ENCODE measurements at places on chromosomes 12 and 14.

- no peak for DNase-seq
These were observed 6.4 kb downstream of the ACTN1 start for GRCh38 chr14:68972507-68973218.

- DNase-seq = no peak
These were observed 48.3 kb downstream of the SFSWAP start for GRCh38 chr12:131759176-131759575.

DNA sequence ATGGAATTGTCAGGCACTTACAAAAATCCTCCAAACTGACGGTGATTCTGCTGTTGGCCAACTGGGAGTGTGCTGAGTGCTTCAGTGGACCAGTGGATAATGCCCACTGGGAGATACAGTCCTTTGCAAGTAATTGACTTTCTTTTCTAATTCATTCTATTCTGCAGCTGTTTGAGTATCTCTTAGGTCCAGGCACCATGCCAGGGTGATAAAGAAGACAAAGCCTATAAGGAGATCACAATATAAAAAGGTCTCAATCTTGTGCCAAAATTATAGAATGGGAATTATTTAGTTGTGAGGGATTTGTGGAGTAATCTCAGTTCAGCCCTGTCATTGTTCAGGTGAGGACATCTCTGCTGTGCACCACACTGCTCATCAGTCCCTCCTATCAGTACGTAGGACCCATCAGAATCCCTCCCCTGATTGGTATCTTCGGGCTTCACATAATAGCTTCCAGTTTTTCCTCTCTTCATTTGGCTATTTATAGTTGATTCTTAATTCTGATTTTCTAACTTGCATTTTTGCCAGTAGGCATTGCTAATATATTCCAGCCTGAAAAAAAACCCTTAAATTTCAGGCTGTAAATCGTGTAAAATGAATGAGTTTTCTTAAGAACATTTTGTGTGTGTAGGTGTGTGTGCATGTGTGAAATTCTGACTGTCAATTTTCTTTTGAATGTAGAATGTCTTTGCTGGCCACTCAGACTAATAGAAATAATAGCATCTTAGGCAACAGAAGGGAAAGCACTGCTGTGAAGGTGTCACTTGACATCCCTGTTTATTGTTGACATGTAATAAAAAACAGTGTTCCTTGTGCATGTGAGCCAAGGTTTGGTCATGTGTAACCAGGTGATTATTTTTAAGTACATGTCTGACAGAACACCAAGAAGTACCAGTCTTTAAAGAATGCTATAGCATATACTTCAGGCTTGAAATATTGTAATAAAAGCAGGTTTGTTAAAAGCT lies 457.6 kb upstream of the RGS6 start:
- no peak for DNase-seq

DNA sequence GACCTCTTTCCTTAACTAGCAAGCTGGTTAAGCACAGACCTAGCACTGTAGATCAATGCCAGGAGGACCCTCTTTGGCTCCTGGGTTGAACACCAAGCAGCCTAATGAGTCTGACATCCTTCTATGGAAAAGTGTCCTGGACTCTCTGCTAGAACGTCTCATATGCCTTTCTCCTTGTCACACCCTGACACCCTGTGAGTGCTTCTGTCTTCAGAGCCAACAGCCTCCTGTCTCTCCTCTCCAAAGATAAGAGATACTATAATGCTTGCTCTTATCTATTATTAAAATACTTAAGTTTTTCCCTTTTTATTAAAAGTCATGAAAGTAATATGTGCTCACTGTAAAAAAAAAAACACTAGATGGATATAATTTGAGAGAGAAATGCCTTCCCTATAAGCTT lies 222.7 kb downstream of the FOXN3 start:
- DNase-seq = no peak

DNA sequence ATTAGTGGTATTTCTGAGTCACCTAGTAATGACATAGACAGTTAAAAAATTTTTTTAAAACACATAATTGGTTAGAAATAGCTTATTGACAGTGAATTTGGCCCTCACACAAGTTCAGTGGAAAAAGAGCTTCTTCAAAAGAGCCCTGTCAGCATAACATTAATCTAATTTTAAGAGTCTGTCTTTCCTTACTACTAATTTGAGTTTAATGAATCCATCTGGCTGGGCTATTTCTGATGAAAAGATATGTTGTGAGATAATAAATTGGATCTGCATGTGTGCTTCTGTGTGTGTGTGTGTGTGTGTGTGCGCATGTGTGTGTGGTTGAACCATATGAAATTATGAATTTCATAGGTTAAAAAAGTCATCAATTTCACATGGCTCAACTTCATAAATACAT lies 1045.2 kb downstream of the FLRT2 start:
- no peak for DNase-seq

GRCh38 chr12:24697769-24698168 lies 251.1 kb downstream of the BCAT1 start:
- DNase-seq = no peak

DNA sequence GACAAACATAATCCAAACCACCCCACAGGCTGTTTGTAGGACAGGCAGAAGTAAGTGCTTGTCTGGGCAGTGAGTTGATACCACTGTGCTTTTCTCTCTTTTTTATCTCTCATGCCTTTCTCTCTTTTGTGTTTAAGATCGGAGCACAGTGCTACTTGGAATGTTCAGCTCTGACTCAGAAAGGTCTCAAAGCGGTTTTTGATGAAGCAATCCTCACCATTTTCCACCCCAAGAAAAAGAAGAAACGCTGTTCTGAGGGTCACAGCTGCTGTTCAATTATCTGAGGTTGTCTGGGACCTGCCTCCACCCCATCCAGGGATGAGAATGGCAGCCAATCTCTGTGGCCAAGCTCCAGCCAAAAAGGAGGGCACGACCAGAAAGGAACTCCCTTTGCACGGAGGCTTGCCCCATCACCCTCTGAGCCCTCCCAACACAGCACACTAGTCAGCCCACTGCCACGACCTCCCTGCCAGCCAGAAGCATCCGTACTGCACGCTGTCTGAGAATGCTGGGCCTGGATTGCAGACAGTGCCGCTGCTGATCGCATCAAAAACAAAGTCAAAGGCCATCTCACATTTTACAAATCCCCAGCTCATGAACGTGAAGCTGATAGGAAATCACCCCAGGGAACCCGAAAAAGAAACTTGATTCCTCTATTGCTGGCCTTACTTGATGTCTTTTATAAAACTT lies 27.8 kb downstream of the GPHB5 start:
- no peak for DNase-seq

DNA sequence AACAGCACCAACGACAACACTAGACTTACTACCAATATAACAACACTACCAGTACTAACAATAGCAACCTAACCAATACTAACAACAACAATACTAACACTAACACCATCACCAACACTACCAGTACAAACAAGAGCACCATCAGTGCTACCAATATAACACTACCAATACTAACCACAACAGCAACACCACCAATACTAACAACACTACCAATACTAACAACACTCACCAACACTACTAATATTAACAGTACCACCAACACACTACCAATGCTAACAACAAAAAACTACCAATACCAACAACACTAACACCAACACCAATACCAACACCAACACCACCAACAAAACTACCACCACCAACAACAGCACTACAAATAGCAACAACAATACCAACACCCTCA lies 25.1 kb downstream of the PTGER2 start:
- DNase-seq = no peak

DNA sequence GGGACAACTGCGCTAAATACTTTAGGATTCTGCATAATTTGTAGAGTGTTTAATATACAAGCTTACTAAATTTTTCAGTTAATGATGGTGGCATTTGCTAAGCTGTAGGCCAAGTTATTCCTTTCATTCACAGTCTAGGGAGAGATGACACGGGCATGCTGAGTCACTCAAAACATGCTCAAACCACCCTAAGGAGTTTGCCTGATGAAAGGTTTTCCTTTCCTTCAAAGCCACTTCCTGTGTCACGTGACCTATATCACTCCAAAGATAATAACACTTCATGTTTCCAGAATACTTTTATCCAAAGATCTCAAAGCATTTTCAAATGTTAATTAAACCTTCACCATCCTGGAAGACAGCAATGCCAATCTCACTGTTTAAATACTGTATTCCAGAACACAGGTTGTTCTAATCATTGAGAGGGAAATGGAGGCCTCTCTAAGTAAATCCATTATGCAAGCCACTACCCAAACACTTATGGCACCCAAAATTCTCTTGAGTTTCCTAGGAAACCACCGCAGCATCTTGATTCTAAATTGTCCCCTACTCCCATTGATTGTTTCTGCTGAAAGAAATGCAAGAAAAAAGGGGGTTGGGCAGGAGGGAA lies 207.0 kb upstream of the CDKN3 start:
- no peak for DNase-seq

DNA sequence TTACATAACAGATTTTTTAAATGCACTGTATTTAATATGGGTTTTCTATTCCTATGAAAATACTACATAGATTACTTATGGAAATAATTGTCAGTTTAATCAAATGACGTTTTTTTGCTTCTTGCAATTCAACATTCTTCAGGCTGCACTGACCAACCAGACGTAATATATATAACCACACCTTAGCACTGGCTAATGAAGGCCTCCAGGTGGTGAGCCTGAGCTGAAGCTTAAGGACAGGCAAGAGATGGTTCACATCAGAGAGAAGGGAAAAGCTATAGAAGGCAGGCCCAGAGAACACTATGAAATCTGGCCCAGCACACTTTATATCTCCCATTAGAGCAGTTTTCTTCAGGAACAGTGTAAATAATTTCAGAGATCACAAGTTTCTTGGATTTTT lies 2.8 kb upstream of the MDGA2 start:
- no peak for DNase-seq

DNA sequence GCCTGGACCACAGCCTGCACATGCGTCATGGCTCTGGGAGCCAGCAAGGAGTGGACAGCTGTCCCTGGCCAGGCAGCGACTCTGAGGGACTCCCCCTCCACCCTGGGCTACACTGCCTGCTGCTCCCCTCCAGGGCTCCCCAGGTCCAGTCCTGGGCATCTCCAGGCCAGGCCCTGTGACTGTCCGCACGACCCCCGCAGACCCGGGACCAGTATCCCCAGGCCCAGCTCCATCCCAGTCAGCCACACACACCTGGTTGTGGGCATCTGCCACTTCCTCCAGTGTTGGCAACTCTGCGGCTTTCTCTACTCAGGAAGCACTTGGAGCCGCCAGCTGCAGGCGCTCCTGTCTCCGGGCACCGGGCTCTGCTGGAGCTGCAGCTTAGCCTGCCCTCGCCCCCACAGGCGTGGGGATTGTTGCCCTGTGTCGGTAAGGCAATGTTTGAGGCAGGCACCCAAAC lies 2.4 kb downstream of the ULK1 start:
- DNase-seq = no peak

GRCh38 chr14:85798856-85799255 lies 268.9 kb downstream of the FLRT2 start:
- DNase-seq = no peak

GRCh38 chr12:122058549-122059149 lies 19.9 kb upstream of the MLXIP start:
- no peak for DNase-seq

- no peak for DNase-seq
These were observed 27.4 kb upstream of the METAP2 start for GRCh38 chr12:95446506-95446900.

- DNase-seq = no peak
These were observed 95.3 kb upstream of the MED13L start for GRCh38 chr12:116372815-116373214.

- DNase-seq = no peak
These were observed 336.0 kb downstream of the CEP128 start for GRCh38 chr14:80605536-80605935.

GRCh38 chr12:77591959-77592743 lies 238.5 kb upstream of the NAV3 start:
- no peak for DNase-seq

DNA sequence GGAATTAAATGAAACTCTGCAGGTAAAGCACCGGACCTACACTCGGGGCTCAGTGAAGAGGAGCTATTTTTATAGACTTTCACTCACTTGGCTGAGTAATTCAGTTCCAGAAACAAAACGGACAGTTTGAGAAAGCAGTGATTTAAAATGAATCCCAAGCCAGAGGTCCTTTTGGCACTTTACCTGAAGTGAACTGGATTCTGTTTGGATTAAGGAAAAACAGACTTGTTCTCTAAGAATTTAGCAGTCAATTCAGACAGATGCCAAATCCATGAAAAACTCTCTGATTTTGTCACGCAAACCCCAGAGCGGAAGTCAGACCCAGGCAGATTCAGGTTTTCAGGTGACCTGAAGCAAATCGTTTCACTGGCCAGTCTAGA lies 4.9 kb upstream of the VASH1 start:
- no peak for DNase-seq

DNA sequence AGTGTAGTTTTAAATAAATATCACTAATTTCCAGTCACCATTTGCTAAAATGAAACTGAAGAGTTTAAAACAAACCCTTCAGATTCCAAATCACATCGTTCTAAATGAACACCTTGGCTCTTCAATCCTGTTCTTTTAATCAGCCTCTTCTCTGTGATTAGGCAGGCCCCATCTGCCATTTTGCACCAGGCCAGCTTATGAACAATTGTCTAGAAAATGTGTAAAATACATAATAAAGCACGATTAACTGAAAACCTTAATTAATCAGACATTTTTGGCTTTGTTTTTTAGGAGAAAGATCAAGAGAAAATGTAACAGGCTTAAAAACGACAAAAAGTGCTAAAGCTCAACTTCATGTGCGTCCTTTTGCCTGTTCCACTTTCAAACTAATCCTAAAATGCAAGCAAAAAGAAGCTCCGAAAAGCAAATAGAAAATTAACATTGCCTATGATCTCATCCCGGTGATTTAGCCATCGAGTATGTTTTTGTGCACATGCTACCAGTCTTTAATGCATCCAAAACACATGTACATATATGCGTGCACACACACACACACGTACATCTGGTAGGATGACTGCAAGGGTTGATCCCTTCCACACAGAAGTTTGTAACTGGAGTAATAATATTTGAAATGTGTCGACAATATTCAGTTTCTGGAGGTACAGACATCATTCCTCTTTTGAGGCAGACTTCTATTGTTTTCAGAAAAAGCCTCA lies 288.6 kb downstream of the FOXN3 start:
- no peak for DNase-seq

GRCh38 chr14:63474111-63474510 lies 69.1 kb downstream of the PPP2R5E start:
- no peak for DNase-seq

- DNase-seq = no peak
These were observed 46.4 kb downstream of the TCHP start for GRCh38 chr12:109946505-109946904.

DNA sequence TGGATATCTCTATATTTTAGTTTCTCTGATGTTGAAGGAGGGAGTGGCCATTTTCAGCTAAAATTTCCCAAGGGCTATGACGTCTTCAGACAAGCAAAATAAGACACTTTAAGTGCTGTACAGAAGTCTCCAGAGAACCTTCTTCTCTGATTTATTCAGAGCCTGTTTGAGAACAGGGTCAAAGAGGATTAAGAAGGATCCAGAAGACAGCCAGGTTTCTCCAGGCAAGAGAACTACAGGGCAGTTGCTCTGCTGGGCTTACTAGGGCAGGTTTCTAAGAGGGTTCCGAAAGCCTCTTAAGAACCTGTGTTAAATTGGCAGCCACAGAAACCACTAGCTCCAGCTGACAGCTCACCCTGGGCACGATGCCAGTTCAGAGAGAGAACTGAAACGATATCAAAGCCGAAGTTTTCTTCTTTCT lies 1.2 kb downstream of the MGP start:
- DNase-seq = no peak

GRCh38 chr14:76405627-76406026 lies 29.7 kb downstream of the ESRRB start:
- DNase-seq = no peak
